ENCODE measurements at places on chromosomes 1 and 21.

GRCh38 chr21:32884062-32884461, 112.5 kb upstream of the PAXBP1 start:
- H3K36me3 ChIP-seq = no peaks in the 10 kb centered on the region
- H3K27me3 ChIP-seq = no peaks in the 10 kb centered on the region
- no peak overlapping the region for H3K27ac ChIP-seq
- no peak for DNase-seq

- no peaks in the 10 kb centered on the region for H3K27me3 ChIP-seq
- no peak overlapping the region for H3K27ac ChIP-seq
- no peak for DNase-seq
- H3K4me3 ChIP-seq = peak overlapping the region; percentile 78
- peaks cover 4% of the 10 kb centered on the region for H3K4me1 ChIP-seq
Observed at GRCh38 chr21:15731243-15731613, 1.4 kb downstream of the USP25 start.

GRCh38 chr1:64269558-64269884, 66.1 kb downstream of the UBE2U start:
- H3K27ac ChIP-seq = no peak overlapping the region
- no peaks in the 10 kb centered on the region for H3K36me3 ChIP-seq
- no peak for DNase-seq
- H3K4me3 ChIP-seq = no peak overlapping the region
- no peaks in the 10 kb centered on the region for H3K4me1 ChIP-seq
- H3K27me3 ChIP-seq = no peaks in the 10 kb centered on the region

- no peak overlapping the region for H3K27ac ChIP-seq
- H3K4me3 ChIP-seq = no peak overlapping the region
- H3K4me1 ChIP-seq = no peaks in the 10 kb centered on the region
- no peak for DNase-seq
Observed at GRCh38 chr1:91406773-91407389, 2.2 kb upstream of the HFM1 start.

Data from right lobe of liver (tissue), 6 donors.